ENCODE measurements at places on chromosomes 4 and X.
A peak's percentile ranks its signal among the peaks of the same experiment; 100 is the strongest.

GRCh38 chrX:13691841-13692371 lies 3.0 kb downstream of the RAB9A start:
- no peaks in the 10 kb centered on the region for H3K27me3 ChIP-seq
- peak overlapping the region; percentile 81 for H3K27ac ChIP-seq
- no peaks in the 10 kb centered on the region for H3K36me3 ChIP-seq
- H3K4me1 ChIP-seq, result peaks cover 37% of the 10 kb centered on the region
- no peak overlapping the region for H3K4me3 ChIP-seq

- H3K4me3 ChIP-seq, result no peak overlapping the region
- DNase-seq, result no peak
- no peaks in the 10 kb centered on the region for H3K27me3 ChIP-seq
- no peak overlapping the region for H3K27ac ChIP-seq
These were observed 94.2 kb upstream of the MYOZ2 start for GRCh38 chr4:119041396-119041795.

- no peaks in the 10 kb centered on the region for H3K36me3 ChIP-seq
- no peak for DNase-seq
- H3K4me3 ChIP-seq, result no peak overlapping the region
- no peaks in the 10 kb centered on the region for H3K4me1 ChIP-seq
These were observed 1835.8 kb upstream of the TENM3 start for GRCh38 chr4:180407275-180407885.

DNA sequence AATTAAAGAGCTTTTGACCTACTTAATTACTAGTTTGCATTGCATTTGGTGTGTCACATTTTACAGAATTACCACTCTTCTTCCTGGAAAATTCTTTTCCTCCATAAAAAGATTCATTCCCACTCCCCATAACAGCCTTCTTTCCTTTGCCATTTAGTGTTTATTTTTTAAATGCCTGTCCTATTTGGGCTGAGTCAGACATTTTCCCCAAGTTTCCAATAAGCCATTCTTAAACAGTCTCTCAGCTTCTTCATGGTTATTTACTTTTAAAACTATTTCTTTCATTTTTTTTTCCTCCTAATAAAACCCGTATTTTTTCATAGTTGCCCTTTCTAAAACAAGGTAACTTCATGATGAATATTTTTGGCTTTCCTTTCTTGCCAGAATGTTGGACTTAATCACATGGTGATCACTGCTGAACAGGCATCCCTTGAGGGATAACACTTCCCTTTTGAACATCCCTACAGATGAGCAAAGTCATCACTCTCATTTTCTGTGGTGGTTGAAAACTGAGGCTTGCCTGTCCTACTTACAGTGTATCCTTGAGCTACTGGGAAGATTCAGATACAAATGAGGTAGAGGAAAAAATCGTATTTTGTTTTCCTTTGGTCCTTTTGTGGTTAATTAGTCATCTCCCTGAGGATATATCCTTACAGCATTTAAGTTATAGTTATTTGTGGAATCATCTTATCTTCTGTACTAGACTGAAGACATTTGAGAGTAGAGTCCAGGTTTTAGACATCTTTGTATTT lies 520.5 kb upstream of the NR3C2 start:
- no peaks in the 10 kb centered on the region for H3K27me3 ChIP-seq
- H3K4me1 ChIP-seq, result no peaks in the 10 kb centered on the region
- no peaks in the 10 kb centered on the region for H3K36me3 ChIP-seq
- H3K27ac ChIP-seq, result no peak overlapping the region

- H3K4me3 ChIP-seq, result no peak overlapping the region
- DNase-seq, result no peak
- H3K27me3 ChIP-seq, result no peaks in the 10 kb centered on the region
- H3K36me3 ChIP-seq, result no peaks in the 10 kb centered on the region
- no peaks in the 10 kb centered on the region for H3K4me1 ChIP-seq
- H3K27ac ChIP-seq, result no peak overlapping the region
These were observed 50.7 kb downstream of the UBE2NL start for GRCh38 chrX:143934542-143934941.

DNA sequence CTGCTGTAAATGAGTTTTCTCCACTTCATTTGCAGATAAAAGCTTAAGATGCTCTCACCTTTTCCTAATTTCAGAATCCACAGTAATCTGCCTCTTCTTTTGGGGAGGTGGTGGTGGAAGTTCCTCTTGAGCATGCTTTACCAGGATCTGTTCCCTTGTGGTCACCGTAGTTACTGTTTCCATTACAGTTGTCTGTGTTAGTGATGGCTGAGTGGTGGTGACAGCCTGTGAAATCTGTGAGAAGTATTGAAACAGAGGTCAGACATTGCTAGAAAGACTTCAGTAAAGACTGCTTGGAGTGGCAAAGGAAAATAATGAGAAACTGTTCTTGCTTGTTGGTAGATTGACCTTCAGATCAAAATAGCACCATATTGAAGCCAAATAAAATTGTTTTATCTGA lies 666.2 kb downstream of the DMD start:
- H3K27me3 ChIP-seq, result no peaks in the 10 kb centered on the region
- no peak overlapping the region for H3K27ac ChIP-seq
- no peaks in the 10 kb centered on the region for H3K36me3 ChIP-seq
- no peaks in the 10 kb centered on the region for H3K4me1 ChIP-seq

DNA sequence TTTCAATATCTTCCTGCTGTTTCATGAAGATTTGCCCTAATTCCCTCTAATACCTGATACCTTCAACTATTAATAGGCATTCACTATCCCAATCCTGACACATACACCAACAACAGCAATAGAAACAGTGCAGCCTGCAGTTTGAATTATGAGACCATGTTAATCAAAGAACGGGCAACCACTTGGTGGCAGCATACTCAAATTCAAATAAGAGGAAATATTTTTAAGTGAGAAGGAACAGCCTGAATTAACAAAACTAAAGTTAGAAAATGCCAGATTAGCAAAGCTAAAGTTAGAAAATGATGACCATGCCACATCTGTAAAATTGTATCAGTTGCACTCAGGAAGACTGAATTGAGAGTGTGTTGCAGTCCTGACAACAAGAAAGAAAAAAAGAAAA lies 204.9 kb downstream of the SMARCA1 start:
- H3K27ac ChIP-seq, result no peak overlapping the region
- H3K4me1 ChIP-seq, result no peaks in the 10 kb centered on the region
- H3K27me3 ChIP-seq, result peaks cover 10% of the 10 kb centered on the region
- H3K4me3 ChIP-seq, result no peak overlapping the region
- DNase-seq, result no peak

DNA sequence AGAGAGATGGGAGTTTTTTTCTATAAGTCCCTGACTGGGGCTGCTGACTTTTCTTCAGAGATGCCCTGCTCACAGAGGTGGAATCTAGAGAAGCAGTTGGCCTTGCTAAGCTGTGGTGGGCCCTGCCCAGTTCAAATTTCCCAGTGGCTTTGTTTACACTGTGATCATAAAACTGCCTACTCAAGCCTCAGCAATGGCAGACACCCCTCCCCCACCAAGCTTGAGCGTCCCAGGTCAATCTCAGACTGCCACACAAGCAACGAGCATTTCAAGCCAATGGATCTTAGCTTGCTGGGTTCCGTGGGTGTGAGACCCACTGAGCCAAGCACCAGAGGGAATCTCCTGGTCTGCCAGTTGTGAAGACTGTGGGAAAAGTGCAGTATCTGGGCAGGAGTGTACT lies 199.8 kb upstream of the WDFY3 start:
- H3K36me3 ChIP-seq, result no peaks in the 10 kb centered on the region
- no peak for DNase-seq
- no peaks in the 10 kb centered on the region for H3K27me3 ChIP-seq
- no peaks in the 10 kb centered on the region for H3K4me1 ChIP-seq
- no peak overlapping the region for H3K4me3 ChIP-seq

- no peaks in the 10 kb centered on the region for H3K4me1 ChIP-seq
- H3K27ac ChIP-seq, result no peak overlapping the region
- H3K4me3 ChIP-seq, result no peak overlapping the region
These were observed 227.7 kb downstream of the VEGFC start for GRCh38 chr4:176565049-176565448.

GRCh38 chr4:13907255-13907751 lies 279.8 kb upstream of the BOD1L1 start:
- H3K36me3 ChIP-seq, result no peaks in the 10 kb centered on the region
- H3K4me1 ChIP-seq, result no peaks in the 10 kb centered on the region
- H3K27me3 ChIP-seq, result no peaks in the 10 kb centered on the region
- DNase-seq, result no peak

GRCh38 chr4:67375291-67375690 lies 170.0 kb downstream of the CENPC start:
- H3K36me3 ChIP-seq, result no peaks in the 10 kb centered on the region
- H3K27ac ChIP-seq, result no peak overlapping the region
- peaks cover 12% of the 10 kb centered on the region for H3K27me3 ChIP-seq
- H3K4me1 ChIP-seq, result peaks cover 2% of the 10 kb centered on the region

DNA sequence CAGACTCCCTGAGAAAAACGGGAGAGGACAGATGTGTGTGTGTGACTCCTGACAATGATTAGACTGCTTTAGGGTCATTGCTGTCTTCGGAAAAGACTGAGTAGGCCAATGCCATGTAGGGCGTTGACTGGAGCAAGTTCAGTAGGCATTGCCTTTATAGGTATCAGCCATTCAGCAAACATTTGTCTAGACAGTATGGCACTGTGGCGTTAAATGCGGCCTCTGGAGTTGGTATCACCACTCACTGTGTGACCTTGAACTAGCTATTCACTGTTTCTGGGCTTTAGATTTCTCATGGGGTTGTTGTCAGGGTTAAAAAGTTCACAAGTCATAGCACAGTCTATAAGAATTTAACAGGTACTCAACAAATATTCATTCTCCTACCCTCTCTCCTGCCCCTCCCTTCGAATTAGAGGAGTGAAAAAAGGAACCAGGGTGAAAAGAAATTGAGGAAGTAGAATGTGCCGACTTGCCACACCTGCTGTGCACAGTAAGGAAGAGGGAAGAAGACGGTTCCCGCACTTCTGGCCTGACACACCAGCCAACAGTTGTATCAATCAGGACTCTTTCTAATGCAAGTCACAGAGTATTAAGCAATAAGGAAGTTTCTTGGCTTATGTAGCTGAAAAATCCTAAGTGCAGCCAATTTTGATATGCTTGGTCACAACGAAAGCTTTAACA lies 83.2 kb upstream of the PLAC8 start:
- no peaks in the 10 kb centered on the region for H3K27me3 ChIP-seq
- H3K4me3 ChIP-seq, result no peak overlapping the region
- no peak for DNase-seq
- no peaks in the 10 kb centered on the region for H3K4me1 ChIP-seq

DNA sequence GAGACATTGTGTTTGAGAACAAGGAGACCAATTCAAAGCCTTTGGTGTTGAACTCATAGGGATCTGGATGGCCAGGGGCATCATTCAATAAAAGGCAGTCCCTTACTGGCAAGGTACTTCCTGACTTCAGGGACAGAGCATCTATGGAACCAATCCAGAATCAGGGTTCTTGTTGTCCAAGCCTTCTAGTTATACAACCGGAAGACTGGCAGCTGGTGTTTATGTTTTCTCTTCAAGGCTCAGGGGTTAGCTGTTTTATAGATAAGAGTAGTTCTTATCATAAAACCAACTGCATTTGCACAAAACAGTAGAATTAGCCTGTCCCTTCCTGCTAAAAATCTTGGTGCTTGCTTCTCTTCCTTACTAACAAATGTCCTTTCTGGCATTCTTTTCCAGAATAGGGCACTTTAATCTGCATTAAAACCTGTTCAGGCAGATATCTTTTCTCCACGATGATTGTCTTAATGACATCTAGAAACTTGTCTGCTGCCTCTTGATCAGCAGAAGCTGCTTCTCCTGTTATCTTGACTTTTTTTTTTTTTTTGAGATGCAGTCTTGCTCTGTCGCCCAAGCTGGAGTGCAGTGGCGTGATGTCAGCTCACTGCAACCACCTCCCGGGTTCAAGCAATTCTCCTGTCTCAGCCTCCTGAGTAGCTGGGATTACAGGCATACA lies 38.4 kb upstream of the ARHGEF6 start:
- DNase-seq, result no peak
- peaks cover 2% of the 10 kb centered on the region for H3K36me3 ChIP-seq
- no peak overlapping the region for H3K27ac ChIP-seq
- H3K4me1 ChIP-seq, result peaks cover 2% of the 10 kb centered on the region
- no peak overlapping the region for H3K4me3 ChIP-seq

DNA sequence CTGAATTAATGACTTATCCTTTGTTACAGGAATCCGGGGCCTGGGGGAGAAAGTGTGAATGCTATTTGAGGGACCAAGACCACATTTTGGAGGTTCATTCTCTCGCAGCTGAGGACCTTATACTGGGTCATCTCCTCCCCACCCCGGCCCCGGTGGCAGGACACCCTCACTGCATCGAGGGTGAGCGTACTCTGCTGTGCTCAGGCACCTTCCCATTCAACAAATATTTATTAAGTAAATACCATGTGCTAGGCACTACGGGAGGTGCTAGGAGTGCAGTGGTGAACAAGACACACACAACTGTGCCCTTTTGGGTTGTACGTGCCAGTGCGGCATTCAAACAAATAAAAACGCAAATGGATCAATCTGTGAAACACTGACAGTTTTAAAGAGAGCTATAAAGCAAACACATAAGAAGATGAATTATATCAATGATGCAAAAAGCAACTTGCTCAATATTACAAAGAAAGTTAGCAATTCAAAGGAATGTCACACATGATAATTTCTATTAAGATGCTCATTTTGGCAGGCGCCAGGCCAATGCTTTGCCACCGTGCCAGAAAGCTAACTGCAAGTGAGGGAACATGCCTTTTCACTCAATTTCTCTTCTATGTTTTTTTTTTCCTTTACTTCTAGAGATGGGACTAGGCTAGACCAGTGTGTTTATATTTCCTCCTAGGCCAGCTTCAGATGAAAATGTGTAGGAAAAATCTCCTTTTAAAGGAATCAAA lies 24.6 kb downstream of the ADGRG2 start:
- H3K4me1 ChIP-seq, result no peaks in the 10 kb centered on the region
- no peak overlapping the region for H3K27ac ChIP-seq
- DNase-seq, result no peak
- H3K27me3 ChIP-seq, result no peaks in the 10 kb centered on the region

- no peaks in the 10 kb centered on the region for H3K4me1 ChIP-seq
- H3K27me3 ChIP-seq, result peaks cover 3% of the 10 kb centered on the region
- H3K36me3 ChIP-seq, result no peaks in the 10 kb centered on the region
- H3K4me3 ChIP-seq, result no peak overlapping the region
- DNase-seq, result no peak
- H3K27ac ChIP-seq, result no peak overlapping the region
These were observed 42.8 kb downstream of the HMX1 start for GRCh38 chr4:8828869-8829268.

GRCh38 chrX:154802947-154803346 lies 2.3 kb downstream of the MPP1 start:
- H3K4me1 ChIP-seq, result peaks cover 8% of the 10 kb centered on the region
- H3K27me3 ChIP-seq, result no peaks in the 10 kb centered on the region
- no peaks in the 10 kb centered on the region for H3K36me3 ChIP-seq
- no peak for DNase-seq

Data from T-helper 17 cell (primary cell).